ENCODE measurements at places on chromosomes 3 and 15.

- DNase-seq: no peak
Observed at GRCh38 chr3:11099306-11099705, 55.0 kb upstream of the HRH1 start.

- peak; percentile 99 for DNase-seq
Observed at GRCh38 chr3:194134757-194135515, 1.0 kb upstream of the HES1 start.

- DNase-seq: no peak
Observed at GRCh38 chr3:195258449-195259153, 12.4 kb downstream of the XXYLT1 start.

- no peak for DNase-seq
Observed at GRCh38 chr15:68426116-68426515, 5.8 kb downstream of the ITGA11 start.

DNA sequence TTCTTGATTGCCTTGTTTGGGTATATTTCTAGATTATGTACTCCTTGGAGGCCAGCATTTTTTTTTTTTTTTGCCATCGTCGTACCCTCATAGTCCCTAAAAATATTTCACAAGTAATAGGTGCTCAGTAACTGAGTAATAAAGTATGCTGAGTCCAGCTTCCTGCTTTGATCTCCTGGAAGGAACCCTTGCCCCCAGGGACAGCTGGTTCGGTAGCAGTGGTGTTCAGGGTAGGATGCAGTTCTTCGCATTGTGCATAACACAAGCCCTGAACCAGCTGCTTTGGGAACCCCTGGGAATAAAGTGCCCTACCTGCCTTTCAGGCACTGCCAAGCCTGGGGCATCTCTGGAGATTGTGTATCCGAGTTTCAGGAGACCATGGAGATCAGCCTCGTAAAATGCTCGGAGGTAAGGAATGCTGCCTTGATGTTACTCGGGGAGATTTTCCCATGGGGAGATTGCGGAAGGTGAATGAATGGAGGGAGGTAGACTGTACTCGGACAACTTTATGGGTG, 7.6 kb downstream of the MYZAP start:
- peak; percentile 60 for DNase-seq

GRCh38 chr3:37072892-37073291, 79.6 kb downstream of the MLH1 start:
- no peak for DNase-seq

DNA sequence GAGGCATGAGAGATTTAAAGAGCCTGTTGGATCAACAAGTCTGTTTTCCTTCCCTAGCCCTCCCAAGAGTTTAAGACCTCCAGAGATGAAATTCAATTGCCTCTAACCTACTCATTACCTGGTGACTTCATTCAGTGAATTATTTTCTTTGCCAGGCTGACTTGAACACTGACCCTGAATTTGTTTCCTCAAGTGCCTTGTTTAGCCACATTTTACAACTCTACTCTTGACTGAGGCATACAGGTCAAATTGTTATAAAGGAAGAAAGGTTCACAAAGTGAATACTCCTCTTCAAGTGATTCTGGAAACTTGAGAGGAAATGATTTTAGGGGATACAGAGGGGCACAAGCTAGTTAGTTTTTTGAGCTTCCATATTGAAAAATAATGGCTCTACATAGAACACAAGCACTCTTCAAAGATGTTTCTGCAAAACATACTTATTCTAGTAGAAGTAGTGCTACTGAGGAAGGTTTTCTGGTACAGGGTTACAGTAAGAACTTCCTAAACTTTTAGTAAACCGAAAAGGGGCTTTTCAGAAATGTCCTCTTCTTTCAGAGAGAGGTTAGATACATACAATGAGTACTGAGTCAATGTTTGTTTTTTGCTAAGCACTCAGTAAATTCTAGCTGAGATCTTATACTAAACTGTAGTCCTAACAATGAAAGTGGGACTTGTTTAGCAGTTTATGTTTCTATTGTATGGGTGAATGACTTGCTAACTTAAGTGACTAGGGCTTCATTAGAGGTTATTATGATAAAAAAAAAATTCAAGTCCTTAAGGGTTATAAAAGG, 137.4 kb upstream of the SATB1 start:
- no peak for DNase-seq

GRCh38 chr3:73652896-73653295, 28.2 kb upstream of the PDZRN3 start:
- DNase-seq: no peak

DNA sequence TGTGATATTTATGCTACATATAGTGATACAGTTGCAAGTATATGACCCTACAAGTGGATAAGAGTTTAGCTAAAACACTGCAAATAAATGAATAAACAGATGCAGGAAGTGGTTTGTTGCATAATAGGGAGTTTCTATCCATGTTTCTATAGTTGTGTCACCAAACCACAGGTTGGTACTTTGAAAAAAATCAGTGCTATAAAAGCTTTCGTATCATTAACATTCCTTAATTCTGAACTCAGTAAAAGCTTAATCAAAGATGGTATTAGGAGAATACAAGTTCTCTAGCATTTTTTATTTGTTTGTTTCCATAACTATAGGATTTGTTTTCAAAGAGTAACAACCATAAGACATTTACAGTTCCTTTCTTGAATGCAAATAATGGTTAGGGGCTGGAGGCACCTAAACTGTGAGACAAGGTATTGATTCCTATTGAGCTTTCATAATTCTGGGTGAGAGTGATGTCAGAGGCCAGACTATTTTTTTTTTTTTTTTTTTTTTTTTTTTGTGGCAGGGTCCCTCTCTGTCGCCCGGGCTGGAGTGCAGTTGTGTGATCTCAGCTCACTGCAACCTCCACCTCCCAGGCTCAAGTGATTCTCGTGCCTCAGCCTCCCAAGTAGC, 29.6 kb downstream of the CPOX start:
- DNase-seq: no peak

GRCh38 chr15:98643115-98643514, 5.2 kb upstream of the IGF1R start:
- no peak for DNase-seq

DNA sequence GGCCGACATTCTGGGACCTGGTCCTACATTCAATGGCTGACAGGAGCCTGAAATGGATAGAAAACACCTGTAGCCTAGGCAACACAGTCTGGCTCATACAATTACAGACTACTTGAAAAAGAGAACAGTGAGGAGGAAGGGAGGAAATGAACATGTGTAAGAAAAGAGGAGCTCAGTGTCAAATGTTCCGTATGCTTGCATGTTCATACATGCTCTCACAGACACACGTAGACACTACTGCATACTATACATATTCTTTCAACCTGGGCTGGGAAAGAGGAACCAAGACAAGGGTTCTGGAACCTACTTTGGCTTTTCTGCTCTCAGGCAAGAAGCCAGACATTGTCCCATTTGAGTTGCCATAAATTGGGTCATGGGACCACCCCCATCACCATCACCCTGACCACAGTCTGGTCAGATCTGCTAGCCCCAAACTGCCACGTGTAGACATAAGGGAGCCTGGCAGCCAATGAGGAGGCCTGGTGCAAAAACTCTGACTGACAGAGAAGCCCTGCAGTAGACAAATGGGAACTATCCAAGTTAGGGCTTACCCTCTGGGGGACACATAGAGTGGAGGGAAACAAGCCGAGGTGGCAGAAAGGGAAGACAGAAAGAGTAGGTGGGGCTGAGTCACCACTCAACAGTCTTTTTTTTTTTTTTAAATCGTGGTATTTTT, 310.0 kb downstream of the SHQ1 start:
- DNase-seq: no peak

GRCh38 chr3:52218937-52219650, 6.4 kb downstream of the TLR9 start:
- DNase-seq: peak; percentile 64

DNA sequence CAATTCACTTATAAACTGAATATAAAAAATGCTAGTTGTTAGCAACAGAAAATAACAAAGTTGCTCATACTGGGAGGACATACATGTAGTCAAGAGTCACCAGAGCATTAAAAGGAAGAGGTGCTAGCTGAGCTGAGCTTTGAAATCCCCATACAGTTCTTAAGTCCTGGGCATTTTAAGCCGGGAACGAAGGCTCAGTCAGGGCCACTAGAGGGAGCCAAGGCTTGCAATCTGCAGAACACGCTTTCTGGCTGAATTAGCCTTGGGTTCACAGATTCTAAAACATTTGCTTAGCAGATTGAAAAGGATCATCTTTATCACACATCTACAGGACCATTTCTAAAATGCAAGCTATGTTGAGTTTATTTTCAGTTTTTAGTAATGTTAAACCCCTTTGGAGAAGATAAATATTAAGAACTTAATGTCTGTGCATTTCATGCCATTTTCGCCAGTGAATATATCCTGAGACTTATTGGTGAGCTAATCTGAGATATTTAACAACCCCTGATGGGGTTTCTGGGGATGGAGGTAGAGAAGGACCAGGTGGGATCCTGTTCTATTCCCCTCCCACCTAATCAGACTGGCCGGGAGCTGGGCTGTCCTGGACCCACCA, 26.3 kb upstream of the MNS1 start:
- peak; percentile 75 for DNase-seq

All from islet precursor cell (in vitro differentiated cells).